T-helper 17 cell (primary cell): ENCODE measurements at places on chromosomes 2 and 18. TPM values are rescaled to one million over a fixed set of nuclear protein-coding genes. Genes with fewer than 3 reads are reported as not detected.

Gene CREG2
- total RNA-seq, result 0.30 TPM

Gene LIMS4
- total RNA-seq, result 1.4 TPM

Gene PTPRN
- total RNA-seq, result 2.6 TPM

Gene CYB5A
- 14.8 TPM for total RNA-seq

Gene ALPG
- not detected for total RNA-seq

Gene CTLA4
- 77.2 TPM for total RNA-seq

Gene PROKR1
- total RNA-seq, result not detected

Gene LIMS3
- total RNA-seq, result not detected

Gene ZNF516
- total RNA-seq, result 16.5 TPM

Gene CDK5R2
- not detected for total RNA-seq

Gene M1AP
- total RNA-seq, result not detected

Gene KLHL14
- total RNA-seq, result 0.77 TPM

Gene PAX3
- not detected for total RNA-seq

Gene SLC5A7
- not detected for total RNA-seq

Gene RESP18
- total RNA-seq, result not detected

Gene TSN
- total RNA-seq, result 37.0 TPM

Gene RABL2A
- 14.9 TPM for total RNA-seq

Gene DYNAP
- total RNA-seq, result not detected

Gene MPPE1
- 72.9 TPM for total RNA-seq

Gene FBXO41
- total RNA-seq, result 13.3 TPM

Gene DSC1
- 0.15 TPM for total RNA-seq

Gene DLGAP1
- 1.6 TPM for total RNA-seq

Gene SERPINB7
- total RNA-seq, result not detected

Gene SCN2A
- total RNA-seq, result not detected

Gene STPG4
- not detected for total RNA-seq
